ENCODE measurements at places on chromosomes 5 and 9.

- H3K36me3 ChIP-seq, result no peaks in the 10 kb centered on the region
- no peak overlapping the region for H3K27ac ChIP-seq
- no peak for DNase-seq
- H3K27me3 ChIP-seq, result no peaks in the 10 kb centered on the region
- no peak overlapping the region for H3K4me3 ChIP-seq
- no peaks in the 10 kb centered on the region for H3K4me1 ChIP-seq
These were observed 133.4 kb downstream of the TRPM3 start for GRCh38 chr9:70987986-70988385.

- H3K36me3 ChIP-seq, result no peaks in the 10 kb centered on the region
- H3K27me3 ChIP-seq, result no peaks in the 10 kb centered on the region
- no peak overlapping the region for H3K27ac ChIP-seq
These were observed 142.0 kb downstream of the CMYA5 start for GRCh38 chr5:79831381-79832309.

GRCh38 chr5:150567031-150567717 lies 59.2 kb downstream of the NDST1 start:
- H3K4me1 ChIP-seq, result no peaks in the 10 kb centered on the region
- no peak overlapping the region for H3K27ac ChIP-seq
- no peaks in the 10 kb centered on the region for H3K27me3 ChIP-seq
- DNase-seq, result no peak

DNA sequence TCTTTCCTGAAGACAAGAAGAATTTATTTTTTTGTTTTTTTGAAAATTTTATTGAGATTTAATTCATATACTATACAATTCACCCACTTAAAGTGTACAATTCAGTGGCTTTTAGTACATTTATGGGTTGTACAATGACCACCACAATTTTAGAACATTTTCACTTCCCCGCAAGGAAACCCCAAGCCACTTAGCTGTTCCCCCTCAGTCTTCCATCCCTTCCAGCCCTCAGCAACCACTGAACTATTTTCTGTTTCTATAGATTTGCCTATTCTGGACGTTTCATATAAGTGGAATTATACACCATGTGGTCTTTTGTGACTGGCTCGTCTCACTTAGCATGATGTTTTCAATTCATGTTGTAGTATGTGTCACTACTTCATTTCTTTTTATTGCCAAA lies 28.0 kb downstream of the DNAI1 start:
- H3K27ac ChIP-seq, result no peak overlapping the region
- DNase-seq, result no peak
- no peaks in the 10 kb centered on the region for H3K4me1 ChIP-seq
- H3K4me3 ChIP-seq, result no peak overlapping the region
- H3K36me3 ChIP-seq, result no peaks in the 10 kb centered on the region

- H3K4me1 ChIP-seq, result peaks cover 5% of the 10 kb centered on the region
- H3K27me3 ChIP-seq, result peaks cover 8% of the 10 kb centered on the region
- H3K27ac ChIP-seq, result no peak within 1 kb of the TSS
- H3K36me3 ChIP-seq, result no peaks in the 10 kb centered on the region
- DNase-seq, result no peak
These were observed at the start of gene SH3PXD2B for GRCh38 chr5:172454358-172455086. SH3PXD2B (minus strand) TSS chr5:172454525; CDS start chr5:172454352, 173 bp downstream.

- no peak overlapping the region for H3K27ac ChIP-seq
- peaks cover 9% of the 10 kb centered on the region for H3K27me3 ChIP-seq
- H3K36me3 ChIP-seq, result no peaks in the 10 kb centered on the region
These were observed 711 bp downstream of the IRX1 start for GRCh38 chr5:3596261-3596825.

- H3K27me3 ChIP-seq, result no peaks in the 10 kb centered on the region
- no peak for DNase-seq
- no peaks in the 10 kb centered on the region for H3K36me3 ChIP-seq
- no peak overlapping the region for H3K27ac ChIP-seq
- H3K4me1 ChIP-seq, result no peaks in the 10 kb centered on the region
These were observed 148.9 kb downstream of the GCNT1 start for GRCh38 chr9:76607730-76608436.

DNA sequence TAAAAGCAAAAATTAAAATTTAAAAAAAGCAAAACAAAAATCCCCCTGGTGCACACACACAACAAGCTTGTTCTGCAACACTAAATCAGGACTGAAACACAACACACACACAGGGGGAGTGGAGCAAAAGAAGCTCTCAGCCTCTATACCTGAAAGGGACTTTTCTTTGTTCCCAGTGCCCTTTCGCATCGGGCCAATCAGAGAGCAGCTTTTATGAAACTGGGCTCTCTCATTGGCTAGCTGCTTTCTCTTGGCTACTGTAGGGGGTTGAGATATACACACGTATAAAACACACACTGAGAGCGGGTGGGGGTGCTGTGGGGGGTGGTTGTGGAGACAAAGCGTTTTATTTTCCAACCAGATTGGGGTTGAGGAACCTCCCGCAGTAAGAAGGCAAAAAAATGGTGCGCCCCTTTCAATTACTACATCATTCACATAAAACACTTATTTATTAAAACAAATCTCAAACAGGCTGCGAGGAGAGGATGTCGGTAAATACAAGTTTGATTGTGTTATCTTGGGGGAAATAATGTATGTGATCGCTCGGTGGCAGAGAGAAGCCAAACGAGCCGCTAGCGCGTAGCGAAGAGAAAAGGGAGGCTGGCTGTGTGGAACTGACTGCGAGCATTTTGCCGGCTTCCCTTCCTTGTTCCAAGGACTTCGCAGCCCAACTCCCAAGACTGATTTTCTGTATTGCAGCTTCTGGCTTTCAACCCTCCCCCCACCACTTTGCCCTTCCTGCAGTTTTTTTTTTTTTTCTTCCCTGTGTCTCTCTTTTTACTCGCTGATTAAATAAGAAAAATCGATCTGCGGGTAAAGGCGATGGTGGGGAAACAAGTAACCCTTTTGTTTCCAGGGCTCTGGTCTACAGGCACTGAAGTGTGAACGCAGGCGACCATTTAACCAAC lies 2.5 kb upstream of the ZNF608 start:
- peaks cover 26% of the 10 kb centered on the region for H3K27me3 ChIP-seq

DNA sequence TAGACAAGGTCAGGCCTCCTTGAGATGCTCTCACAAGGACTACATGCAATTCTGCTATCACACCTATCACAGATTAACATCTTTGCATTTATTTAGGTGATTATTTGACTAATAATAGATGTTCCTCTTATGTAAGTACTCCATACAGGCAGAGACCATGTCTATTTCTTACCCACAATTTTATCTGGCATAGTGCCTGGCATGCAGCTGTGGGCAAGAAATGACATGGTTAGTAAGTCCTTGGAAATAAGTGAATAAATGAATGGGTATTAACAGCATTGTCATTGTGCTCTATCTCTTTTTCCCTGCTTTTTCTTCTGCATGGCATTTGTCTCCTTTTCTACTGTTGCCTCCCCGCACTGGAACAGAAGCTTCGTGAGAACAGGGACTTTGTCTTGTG lies 49.4 kb downstream of the SLC22A5 start:
- H3K27ac ChIP-seq, result peak overlapping the region; percentile 80
- DNase-seq, result no peak
- H3K4me3 ChIP-seq, result no peak overlapping the region
- H3K4me1 ChIP-seq, result peaks cover 74% of the 10 kb centered on the region

- no peak for DNase-seq
- H3K36me3 ChIP-seq, result no peaks in the 10 kb centered on the region
- no peak overlapping the region for H3K27ac ChIP-seq
- H3K27me3 ChIP-seq, result no peaks in the 10 kb centered on the region
- H3K4me1 ChIP-seq, result no peaks in the 10 kb centered on the region
These were observed 199.2 kb downstream of the ARHGEF28 start for GRCh38 chr5:73825199-73825598.

DNA sequence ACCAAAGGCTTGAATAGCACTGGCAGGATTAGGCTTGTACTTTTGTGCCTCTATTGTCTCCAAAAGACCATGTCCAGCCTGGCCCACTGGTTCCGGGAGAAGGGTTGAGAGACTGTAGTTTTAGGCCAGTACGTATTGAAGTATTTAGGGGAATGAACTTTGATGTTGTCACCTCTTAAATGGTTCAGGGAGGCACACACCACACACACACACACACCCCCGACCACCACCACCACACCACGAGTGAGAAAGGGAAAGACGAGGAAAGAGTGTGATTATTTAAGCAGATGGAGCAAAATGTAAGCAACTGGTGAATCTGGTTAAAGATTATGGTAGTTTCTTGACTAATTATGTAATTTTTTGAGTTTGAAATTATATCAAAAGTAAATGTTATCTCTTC lies 61.6 kb downstream of the NIPBL start:
- no peaks in the 10 kb centered on the region for H3K36me3 ChIP-seq
- DNase-seq, result no peak
- H3K27me3 ChIP-seq, result no peaks in the 10 kb centered on the region
- H3K4me3 ChIP-seq, result no peak overlapping the region
- no peak overlapping the region for H3K27ac ChIP-seq

GRCh38 chr5:180646963-180647305 lies 2.5 kb downstream of the FLT4 start:
- no peak for DNase-seq
- no peak overlapping the region for H3K27ac ChIP-seq
- H3K27me3 ChIP-seq, result no peaks in the 10 kb centered on the region

DNA sequence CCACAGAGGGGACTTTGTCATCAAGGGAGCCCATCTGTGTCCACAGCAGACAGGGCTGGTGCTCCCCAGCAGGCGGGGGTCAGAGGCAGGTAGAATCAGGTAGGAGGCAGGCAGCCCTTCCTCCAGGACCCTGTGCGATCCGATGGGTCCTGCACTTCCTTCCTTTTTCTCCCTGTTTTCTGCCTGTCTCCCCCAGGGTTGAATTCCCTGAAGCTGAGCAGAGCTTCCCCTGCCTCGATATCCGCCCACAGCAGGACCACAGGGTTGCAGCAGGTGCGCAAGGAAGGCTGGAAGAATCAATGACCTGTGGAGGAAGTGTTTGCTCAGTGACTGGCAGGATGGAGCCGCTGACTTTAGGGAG lies 69.2 kb downstream of the MRPL36 start:
- H3K27me3 ChIP-seq, result no peaks in the 10 kb centered on the region
- no peaks in the 10 kb centered on the region for H3K36me3 ChIP-seq
- no peaks in the 10 kb centered on the region for H3K4me1 ChIP-seq
- H3K27ac ChIP-seq, result no peak overlapping the region
- H3K4me3 ChIP-seq, result no peak overlapping the region

DNA sequence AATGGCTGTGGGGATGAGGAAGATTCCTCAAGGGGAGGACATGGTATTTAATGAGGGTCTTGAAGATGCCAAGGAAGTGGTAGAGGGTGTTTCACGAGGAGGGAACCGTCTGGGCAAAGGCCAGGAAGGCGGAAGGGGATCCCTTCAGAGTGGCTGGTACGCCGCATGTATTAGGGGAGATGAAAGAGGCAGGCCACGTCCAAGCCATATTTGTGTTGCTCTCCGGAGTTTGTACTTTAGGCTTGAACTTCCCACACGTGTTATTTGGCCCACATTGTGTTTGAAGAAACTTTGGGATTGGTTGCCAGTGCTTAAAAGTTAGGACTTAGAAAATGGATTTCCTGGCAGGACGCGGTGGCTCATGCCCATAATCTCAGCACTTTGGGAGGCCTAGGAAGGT lies 1.2 kb downstream of the FXN start:
- no peaks in the 10 kb centered on the region for H3K36me3 ChIP-seq
- H3K27me3 ChIP-seq, result no peaks in the 10 kb centered on the region
- peak overlapping the region; percentile 62 for H3K4me3 ChIP-seq
- H3K27ac ChIP-seq, result peak overlapping the region; percentile 55
- no peak for DNase-seq

GRCh38 chr5:35477911-35478310 lies 139.8 kb upstream of the SPEF2 start:
- no peak for DNase-seq
- H3K4me3 ChIP-seq, result no peak overlapping the region
- H3K27me3 ChIP-seq, result no peaks in the 10 kb centered on the region
- no peak overlapping the region for H3K27ac ChIP-seq

DNA sequence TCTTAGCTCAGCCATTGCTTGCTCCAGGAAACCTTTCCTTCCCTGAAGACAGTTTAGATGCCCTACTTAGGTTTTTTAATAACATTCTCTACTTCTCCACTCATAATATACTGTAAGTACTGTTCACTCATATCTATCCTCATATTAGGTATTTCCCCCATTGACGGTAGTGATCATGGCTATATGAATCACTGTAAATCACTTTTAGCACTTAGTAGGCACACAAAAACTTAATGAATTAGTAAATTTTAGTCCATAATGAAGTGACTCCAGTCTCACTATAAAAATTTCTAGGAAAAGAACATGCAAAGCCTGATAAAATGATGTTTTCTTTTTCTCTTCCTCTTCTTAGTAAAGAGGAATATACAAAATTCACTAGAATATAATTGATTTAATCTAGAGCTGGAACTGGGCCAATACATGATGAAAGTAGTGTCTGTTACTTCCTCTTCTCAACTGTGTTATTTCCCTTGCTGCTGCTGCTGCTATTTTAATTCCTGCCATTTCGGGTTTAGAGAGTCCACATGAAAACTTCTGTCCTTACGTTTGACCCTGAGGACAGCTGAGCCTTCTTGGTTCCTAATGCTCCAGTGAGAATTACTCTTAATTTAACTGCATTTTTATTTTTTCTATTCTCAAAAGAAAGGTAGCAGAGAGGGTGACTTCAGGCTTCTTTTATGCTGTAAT lies 73.5 kb downstream of the LNPEP start:
- H3K27ac ChIP-seq, result no peak overlapping the region
- H3K4me3 ChIP-seq, result no peak overlapping the region
- no peak for DNase-seq
- peaks cover 6% of the 10 kb centered on the region for H3K4me1 ChIP-seq
- H3K36me3 ChIP-seq, result peaks cover 24% of the 10 kb centered on the region
- H3K27me3 ChIP-seq, result no peaks in the 10 kb centered on the region

- H3K36me3 ChIP-seq, result no peaks in the 10 kb centered on the region
- H3K4me3 ChIP-seq, result no peak overlapping the region
- H3K27me3 ChIP-seq, result no peaks in the 10 kb centered on the region
These were observed 53.6 kb downstream of the HMHB1 start for GRCh38 chr5:143865426-143866025.

GRCh38 chr5:135313946-135314345 lies 85.1 kb downstream of the MACROH2A1 start:
- DNase-seq, result no peak
- H3K27me3 ChIP-seq, result no peaks in the 10 kb centered on the region
- H3K27ac ChIP-seq, result no peak overlapping the region
- no peak overlapping the region for H3K4me3 ChIP-seq

- no peak for DNase-seq
- H3K27me3 ChIP-seq, result no peaks in the 10 kb centered on the region
- H3K4me1 ChIP-seq, result peaks cover 31% of the 10 kb centered on the region
- H3K4me3 ChIP-seq, result no peak overlapping the region
- H3K27ac ChIP-seq, result no peak overlapping the region
These were observed 25.0 kb upstream of the HMCN2 start for GRCh38 chr9:130240410-130241197.

DNA sequence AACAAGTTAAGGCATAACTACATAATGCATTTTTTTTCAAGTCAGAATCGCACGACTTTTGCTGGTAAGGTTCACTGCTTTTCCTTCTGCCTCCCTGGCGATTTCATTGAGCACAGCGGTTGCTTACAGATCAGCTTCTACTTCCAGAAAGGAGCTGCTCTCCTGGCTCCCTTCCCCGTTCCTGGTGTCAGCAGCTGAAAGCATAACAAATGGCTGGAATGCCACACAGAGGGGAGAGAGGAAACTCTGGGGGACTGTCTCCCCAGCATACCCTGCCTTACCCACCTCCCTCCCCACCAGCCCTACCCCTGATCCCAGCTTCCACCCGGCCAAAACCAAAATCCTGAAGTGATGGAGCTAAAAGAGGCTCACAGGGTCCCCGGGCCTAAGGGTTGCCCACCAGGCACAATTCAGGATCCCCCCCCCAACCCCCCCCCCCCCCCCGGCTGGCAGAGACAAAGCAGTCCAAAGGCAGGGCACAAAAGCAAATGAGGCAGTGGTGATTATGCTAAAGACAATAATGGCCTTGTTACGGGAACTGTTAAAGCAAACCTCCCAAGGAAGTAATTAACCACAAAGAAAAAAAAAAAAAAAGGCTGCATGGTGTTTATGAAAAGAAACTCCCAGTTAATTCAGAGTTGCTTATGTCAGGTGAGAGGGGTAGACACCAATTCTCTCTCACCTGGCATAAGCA lies 126.1 kb upstream of the WWC1 start:
- DNase-seq, result no peak
- H3K27me3 ChIP-seq, result no peaks in the 10 kb centered on the region
- no peak overlapping the region for H3K27ac ChIP-seq
